ENCODE measurements at places on chromosomes 13 and 19.
A peak's percentile ranks its signal among the peaks of the same experiment; 100 is the strongest.

- no peak for DNase-seq
Observed at GRCh38 chr13:43324129-43324528, 300.7 kb downstream of the DNAJC15 start.

DNA sequence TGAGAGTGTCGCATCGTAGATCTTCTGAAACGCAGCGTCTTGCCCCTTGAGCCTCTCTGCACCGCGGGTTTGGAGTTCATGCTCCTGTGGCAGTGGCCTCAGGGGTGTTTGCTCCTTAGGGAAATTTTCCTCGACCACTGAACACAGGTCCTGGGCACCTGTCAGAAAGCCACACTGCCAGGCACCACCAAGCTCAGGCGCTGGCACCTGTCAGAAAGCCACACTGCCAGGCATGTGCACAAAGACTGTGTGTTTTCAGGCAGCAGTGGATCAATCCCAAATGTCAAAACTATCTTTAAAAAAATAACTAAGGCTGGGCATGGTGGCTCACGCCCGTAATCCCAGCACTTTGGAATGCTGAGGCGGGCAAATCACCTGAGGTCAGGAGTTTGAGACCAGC lies 87.1 kb downstream of the ATP11A start:
- no peak for DNase-seq

GRCh38 chr13:24688111-24688510 lies 7.9 kb downstream of the ATP12A start:
- no peak for DNase-seq

GRCh38 chr13:36858290-36858689 lies 39.3 kb downstream of the RFXAP start:
- peak; percentile 36 for DNase-seq

DNA sequence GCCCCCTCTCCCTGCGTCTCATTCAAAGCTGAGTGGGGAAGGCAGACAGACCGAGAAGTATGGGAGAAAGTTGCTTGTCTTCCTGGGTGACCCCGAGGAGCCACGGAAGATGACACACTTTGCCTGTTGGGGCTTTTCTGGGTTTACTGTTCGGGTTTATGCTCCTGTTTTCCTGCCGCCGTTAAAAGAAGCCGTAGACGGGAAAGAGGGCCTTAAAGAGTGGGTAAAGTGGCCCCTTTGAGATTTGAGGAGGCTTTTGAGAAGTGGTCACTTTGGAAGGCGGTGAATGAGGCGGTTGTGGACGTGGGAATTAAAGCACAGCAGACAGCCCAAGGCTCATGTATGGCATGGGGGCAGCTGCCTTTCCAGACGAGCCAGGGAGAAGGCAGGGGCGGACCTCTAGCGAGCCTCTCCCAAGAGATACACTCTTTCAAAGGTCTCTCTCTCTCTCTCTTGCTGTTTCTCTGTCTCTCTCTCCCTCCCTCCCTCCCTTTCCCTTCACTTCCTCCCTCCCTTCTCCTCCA lies 493 bp upstream of the LHFPL6 start:
- DNase-seq = peak; percentile 15

DNA sequence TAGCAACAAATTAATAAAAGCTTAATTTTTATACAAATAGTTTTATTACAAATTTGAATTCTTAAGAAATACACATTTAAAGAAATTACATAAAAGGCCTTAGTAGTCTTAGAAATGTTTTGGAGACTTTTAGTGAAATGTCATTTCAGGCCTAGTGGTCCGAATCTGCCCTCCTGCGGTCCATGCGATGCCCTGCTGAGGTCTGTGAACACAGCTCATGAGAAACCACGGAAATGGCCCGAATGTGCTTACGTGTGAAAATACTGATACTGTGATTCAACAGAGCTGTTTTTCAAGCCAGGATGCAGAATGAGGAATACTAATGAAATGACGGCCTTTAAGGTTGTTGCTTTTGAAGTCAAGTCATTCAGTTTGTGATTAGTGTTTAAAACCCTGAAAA lies 157.9 kb downstream of the COL4A1 start:
- no peak for DNase-seq

DNA sequence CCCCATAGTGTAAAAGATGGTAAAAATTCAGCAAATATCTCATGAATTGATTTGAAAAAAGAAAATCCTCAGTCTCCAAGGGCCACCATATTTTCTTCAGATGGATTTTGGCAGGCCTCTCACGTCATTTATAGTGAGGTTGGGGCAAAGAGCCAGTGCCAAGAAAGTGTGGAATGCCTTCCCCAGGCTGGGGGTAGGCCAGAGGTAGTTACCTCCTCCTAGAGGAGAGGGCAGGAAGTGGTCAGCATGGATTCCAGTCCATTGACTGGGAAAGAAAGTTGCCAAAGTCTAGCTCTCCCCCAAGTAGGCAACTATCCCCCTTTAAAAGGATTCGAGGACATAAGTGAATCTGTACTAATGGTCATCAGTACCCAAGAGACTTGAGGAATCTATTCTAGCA lies 68.4 kb upstream of the KCTD4 start:
- peak; percentile 71 for DNase-seq

DNA sequence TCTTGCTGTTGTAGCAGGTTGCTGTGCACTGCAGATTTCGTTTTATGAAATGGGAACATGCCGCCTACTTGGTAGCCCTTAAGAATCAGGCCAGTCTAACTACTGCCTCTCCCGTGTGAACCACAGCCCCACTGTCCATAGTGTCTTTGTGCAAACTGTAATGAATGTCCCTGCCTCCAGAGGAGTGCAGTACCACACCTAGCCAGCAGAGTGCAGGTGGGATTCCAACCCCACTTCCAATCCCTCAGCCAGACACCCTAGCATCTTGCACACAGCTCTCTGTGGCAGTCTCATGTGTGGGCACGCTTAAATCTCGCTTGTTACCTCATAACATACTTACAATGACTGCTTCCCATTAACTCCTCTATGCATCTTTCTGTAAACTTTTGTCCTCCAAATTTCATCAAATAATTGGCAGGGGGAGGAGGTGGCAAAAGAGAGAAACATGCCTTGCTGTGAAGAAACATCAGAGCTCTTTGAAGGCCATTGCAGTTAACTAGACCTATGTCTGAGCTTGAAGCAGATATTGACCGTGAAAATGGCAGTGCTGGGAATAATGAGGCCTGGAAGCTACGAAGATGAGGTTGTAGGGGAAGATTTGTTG lies 47.2 kb downstream of the ZAR1L start:
- no peak for DNase-seq

DNA sequence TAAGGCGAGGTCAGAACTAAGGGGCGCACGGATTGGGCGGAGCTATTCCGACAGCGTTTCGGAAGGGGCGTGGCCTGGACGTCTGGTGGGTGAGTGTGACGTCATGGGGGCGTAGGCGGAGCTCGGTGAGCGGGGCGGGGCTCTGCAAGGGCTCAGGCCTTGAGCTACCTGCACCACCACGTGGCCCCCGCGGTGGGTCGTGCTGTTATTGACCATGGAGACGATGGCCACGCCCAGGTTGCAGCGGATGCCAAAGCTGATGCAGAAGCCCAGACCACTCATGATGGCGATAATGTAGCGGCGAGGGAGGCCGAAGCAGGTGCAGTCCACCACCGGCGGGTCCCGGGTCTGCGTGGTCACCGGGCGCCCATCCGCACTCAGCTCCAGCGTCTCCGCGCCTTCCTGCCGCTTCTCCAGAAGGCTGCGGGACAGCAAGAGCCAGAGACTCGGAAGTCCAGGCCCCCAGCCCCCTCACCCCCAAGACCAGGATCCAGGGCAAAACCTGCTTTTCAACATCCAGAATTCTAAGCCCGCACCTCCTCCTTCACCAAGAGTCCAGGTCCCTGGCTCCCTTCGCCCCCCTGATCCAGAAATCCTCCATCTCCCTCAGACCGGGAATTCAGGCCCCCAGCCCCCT lies 4.8 kb downstream of the SLC17A7 start:
- DNase-seq = no peak

DNA sequence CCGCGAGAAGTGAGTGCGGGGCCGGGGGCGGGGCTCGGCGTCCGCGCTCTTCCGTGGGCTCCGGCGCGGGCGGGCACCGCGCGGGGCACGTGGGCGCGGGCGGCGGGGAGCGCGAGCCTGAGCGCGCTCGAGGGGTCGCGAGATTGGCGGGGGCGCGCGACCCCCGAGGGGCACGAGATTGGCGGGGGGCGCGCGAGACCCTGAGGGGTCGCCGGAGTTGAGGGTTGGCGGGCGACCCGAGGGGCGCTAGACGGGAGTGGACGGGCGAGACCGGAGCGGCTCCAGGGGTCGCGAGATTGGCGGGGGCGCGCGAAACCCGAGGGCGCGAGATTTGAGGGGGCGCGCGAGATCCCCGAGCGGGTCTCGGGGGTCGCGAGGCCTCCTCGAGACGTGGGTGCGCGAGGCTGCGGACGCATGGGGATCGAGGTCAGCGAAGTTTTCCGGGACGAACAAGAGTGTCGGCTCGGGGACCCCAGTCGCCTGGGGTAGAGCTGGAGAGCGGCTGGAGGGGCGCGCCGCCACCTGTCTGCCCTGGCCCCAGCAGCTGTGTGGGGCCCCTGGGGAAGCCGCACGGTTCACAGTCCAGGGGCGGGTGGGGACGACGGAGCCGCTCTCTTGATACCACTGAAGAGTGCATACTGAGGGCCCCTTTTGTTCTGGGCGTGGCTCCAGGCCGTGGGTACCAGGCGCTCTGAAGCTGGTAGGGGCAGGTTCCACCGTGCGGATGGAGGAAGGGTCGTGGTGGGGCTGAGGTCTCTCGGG lies 682 bp downstream of the SSBP4 start:
- no peak for DNase-seq

DNA sequence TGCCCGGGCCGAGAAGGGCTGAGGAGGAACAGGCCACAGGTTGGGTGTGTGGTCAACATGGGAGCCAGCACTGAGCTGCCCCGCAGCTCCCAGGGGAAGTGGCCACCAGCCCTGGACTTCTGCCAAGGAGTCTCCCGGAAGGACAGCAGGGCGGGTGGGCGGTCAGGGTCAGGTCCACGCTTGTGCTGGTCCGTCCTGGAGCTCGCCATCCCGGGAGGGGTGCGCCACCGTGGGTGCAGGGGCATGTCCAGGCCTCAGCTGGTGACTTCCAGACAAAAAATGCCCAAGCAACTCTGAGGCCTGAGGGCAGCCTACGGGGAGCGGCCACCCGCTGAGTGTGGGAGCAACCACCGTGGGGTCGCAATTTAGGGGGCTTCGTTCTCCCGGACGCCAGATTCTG lies 21.4 kb upstream of the SLC15A1 start:
- DNase-seq = no peak

DNA sequence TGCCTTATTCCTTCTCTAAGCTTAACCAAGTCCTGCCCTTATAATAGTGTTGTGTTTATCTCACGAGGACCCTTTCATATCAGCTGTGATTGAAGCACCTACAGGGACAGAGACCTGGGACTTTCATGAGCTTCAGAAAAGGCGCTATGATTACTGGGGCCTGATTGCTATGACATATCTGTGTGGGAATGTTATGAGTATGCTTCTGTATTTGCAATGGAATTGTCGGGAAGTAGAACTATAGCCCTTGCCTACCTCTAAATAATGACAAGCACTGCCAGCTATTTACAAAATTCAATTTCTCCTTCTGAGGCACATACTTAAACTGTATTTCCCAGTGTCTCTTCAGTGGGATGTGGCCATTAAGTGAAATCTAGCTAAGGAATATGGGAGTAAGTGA lies 191.5 kb downstream of the LHFPL6 start:
- DNase-seq = no peak

GRCh38 chr13:61170856-61171255 lies 244.8 kb downstream of the PCDH20 start:
- no peak for DNase-seq

DNA sequence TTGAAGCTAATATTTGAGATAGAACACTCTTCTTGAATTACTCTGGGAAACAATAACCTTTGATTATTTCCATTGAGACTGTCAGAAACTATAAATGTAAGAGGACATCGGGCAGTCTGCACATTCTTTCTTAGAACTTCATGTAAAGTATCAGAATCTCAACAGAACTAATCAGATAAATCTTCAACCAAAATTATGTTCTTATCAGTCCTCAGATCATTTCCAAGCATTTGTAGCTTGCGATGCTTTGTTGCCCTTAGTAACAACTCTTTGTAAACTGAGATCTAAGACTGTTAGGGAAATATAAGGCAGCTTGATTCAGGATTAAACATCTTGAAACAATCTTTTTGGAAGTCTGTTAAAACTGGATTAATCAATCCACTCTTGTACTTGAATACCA lies 70.3 kb downstream of the FNDC3A start:
- no peak for DNase-seq

DNA sequence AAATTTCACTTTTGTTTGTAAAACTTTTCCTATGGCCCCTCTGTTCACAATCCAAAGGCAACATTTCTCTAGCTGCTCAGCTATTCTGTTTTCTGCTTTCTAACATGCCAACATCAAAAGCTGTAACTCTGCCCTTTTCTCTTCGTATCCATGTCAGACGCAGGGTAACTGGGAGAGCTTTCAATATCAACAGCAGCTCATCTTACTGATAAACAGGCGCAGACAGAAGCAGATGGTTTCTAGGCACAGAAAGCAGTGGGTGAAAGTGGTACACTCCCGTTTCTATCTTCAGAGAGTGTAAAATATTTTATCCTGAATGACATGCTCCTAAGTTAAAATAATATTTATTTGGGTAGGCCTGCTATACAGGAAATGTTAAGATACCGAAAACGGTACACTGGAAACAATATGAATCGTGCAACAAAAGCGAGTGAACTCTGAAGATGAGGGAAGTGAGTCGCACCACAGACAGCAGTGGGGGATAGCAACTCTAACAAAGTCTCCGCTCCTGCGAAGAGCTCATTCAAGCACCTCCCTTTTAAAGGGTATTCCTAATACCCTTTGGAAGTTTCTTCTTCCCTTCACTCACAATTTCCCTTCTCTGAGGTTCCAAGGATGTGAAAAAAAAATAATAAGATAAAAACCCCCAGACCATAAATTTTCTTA lies 798.3 kb downstream of the GPC5 start:
- DNase-seq = no peak

GRCh38 chr13:104411141-104411765 lies 1345.0 kb upstream of the SLC10A2 start:
- DNase-seq = no peak

DNA sequence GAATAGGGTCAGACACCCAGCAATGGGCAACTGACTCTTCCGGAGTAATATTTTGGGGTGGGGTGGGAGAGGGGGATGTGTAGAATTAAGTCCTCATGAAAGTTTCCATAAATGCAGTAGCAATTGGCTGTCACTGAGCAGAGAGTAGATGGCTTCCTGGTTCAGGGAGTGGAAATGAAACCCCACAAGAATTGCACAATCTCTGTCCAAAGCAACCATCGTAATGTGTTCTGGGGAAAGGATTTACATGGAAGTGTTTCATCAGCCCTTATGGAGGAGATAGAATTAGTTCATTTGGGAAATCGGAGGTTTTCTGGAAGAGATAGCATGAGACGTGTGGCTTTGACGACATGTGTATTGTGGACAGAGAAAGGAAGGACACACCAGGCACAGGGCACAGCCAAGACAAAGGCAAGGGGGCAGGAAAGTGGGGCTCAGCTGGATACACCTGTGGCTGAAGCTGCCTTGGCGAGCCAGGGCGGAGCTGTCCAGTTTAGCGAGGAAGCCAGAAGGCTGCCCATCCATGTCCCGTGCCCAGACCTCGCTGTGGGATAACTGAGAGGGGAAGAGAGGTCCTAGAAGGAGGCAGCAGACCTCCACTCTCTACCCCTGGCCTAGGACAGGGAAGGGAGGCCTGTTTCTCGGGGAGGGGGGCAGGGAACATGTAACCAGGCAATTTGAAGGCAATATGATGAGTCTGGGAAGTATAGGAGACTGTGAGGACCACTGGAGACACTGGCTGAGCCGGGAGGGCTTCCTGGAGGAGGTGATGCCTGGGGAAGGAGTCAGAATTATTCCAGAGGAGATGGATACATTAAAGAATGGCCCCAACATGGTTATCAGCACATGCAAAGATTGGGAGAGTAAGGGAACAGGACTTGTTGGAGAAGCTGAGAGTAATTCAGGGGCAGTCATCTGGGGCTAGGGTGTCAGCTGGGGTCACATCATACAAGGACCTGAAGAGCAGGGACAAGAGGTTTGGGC lies 2.6 kb upstream of the CLEC4G start:
- no peak for DNase-seq

GRCh38 chr13:51920786-51921185 lies 59.0 kb downstream of the CCDC70 start:
- DNase-seq = no peak
